ENCODE measurements at places on chromosomes 11 and 22. TPM values are rescaled to one million over a fixed set of nuclear protein-coding genes. Genes with fewer than 3 reads are reported as not detected.

- peak; percentile 32 for DNase-seq
Measured at GRCh38 chr11:112656772-112657428, 304.3 kb upstream of the NCAM1 start.

DNA sequence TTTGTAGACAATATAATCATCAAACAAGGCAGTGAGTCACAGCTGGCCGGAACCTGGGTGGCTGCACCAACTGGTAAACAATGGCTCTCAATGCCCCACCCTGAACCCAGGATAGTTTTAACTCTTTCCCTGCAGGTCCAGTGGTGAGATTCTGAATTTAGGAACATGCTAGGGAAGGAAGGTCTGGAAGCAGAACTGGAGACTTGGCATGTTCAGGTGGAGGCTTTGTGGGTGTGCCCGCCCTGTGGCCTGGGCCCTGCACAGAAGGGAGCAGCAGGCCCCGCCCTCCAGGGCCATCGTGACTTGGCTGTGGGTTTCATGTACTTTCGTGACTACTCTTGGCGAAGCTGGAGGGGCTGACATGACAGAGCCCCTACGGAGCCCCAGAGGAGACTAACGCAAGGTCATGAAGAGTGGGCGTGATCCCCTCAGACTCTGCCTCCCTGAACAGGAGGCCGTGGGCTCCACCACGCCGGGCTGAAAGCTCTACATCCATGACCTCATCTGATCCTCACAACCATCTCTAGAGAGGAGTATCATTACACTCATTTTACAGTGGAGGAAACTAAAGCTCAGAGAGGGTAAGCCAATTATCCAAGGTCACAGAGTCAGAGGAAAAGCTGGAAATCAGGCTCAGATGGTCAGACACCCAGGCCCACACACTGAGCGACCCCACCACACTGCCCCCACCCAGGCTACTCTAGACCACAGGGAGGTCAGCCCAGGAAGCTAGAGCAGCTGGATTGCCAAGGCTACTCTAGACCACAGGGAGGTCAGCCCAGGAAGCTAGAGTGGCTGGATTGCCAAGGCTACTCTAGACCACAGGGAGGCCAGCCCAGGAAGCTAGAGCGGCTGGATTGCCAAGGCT is 27.3 kb downstream of the MAFF start:
- DNase-seq: no peak

GRCh38 chr11:19838994-19839768 is 126.5 kb downstream of the NAV2 start:
- no peak for DNase-seq

- no peak for DNase-seq
Measured at GRCh38 chr11:12745787-12746186, 71.6 kb downstream of the TEAD1 start.

- no peak for DNase-seq
Measured at GRCh38 chr22:26673486-26673885, 16.1 kb downstream of the MIAT start.

GRCh38 chr11:3008746-3009336 is 16.7 kb upstream of the NAP1L4 start:
- no peak for DNase-seq

DNA sequence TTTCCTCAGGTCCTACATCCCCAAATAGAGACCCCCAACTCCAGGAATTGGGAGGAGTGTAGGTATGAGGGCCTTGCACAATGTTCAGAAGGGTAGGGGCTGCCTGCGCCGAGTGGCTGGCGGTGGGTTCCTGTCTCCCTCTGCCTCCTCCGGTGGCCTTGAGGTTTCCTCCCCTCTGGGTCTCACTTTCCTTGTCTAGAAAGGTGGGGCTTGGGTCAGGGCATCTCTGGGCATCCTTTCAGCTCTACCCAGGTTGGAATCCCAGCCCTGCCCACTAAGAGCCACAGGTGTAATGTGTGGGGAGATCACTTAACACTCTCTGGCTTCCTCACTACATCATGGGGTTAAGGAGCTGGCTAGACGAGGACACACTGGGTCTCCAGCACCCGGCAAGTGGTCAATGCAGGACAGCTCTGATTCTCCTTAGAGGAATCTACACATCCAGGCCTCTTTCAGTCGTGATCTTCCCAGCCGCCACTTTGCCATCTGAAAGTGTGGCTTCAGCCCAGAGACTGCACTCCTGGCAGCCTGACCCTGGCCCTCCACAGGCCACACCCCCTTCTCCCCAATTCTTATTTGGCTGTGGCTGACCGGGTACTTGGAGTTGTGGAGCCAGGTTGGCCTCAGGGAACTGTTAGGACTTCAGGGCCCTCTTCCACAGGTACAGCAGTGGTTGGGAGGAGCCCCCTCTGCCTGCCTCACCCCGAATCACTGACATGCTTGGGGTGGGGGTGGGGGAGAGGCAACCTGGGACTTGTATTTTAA is 22.1 kb downstream of the PRDM11 start:
- no peak for DNase-seq

GRCh38 chr22:32811788-32812545 is 10.5 kb downstream of the TIMP3 start:
- DNase-seq: no peak

GRCh38 chr11:10725907-10726253 is 25.2 kb upstream of the CTR9 start:
- DNase-seq: no peak

- DNase-seq: no peak
Measured at GRCh38 chr11:50072226-50073112, 39.8 kb downstream of the OR4C45 start.

DNA sequence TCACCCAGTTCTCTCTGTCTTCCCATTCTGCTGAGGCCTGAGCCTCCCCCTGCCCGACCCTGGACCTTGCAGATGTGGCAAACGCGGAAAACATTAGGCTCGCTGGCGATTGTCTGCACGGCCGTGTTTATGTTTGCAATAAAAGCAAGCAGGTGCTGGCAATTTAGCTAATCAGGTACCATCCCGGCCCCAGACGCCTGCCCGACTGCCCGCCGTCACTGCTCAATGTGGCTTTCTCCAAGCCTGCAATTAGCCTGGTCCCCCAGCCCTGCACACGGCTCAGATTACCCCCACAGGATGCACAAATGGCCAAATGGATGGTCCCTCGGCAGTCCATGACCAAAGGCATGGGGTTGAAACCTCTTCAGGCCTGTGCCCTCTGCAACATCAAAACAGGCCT is 259.7 kb downstream of the MN1 start:
- no peak for DNase-seq

- DNase-seq: no peak
Measured at GRCh38 chr11:13966013-13966412, 3.5 kb downstream of the SPON1 start.

GRCh38 chr11:117978991-117979390 is 7.2 kb upstream of the IL10RA start:
- DNase-seq: no peak

- DNase-seq: peak; percentile 23
Measured at GRCh38 chr11:95459291-95460042, 228.5 kb upstream of the SESN3 start.

DNA sequence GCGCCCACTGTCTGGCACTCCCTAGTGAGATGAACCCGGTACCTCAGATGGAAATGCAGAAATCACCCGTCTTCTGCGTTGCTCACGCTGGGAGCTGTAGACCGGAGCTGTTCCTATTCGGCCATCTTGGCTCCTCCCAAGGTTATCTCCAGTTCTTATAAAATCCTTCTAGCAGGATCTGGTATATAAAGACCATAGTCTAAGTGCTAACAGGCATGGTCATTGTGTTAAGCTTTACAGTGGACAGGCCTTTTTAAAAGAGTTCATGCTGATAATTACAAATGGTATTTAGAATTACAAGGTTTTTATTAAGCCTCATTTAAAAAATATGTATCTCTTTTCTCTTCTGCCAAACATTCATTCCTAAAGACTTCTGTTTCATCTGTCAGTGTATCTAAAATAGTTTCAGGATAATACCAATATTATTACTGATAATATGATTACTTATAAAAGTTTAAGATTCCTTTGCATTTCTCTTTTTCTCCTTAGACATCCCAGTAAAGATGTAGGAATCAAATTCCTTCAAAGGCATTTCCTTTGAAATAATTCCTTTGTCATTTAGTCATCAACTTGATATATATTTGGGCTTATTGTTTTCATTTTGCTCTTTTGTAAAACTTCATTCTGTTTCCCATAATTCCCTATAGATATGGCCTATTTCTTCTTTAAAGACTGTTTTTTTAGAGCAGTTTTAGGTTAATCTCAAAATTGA is 20.7 kb downstream of the DDX10 start:
- no peak for DNase-seq

DNA sequence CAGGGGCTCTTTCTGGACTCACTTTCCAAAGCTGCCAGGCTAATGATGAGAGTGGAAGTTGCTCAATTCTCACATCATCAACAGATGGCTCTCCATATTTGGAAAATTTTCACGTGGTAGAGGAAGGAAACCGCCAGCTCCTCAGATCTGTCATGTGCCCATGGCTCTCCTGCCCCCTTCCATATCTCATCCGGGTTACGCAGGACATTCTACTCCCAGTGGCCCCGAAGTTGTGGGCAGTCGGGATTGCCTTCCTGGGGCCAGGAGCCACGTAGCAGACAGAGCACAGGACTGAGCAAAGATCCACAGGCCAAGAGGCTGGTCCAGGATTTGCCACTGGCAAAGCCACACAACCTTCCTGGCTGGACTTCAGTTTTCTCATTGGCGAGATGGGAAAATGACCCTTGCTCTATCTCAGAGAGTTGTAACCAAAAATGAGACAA is 38.8 kb downstream of the RPUSD4 start:
- DNase-seq: peak; percentile 53

DNA sequence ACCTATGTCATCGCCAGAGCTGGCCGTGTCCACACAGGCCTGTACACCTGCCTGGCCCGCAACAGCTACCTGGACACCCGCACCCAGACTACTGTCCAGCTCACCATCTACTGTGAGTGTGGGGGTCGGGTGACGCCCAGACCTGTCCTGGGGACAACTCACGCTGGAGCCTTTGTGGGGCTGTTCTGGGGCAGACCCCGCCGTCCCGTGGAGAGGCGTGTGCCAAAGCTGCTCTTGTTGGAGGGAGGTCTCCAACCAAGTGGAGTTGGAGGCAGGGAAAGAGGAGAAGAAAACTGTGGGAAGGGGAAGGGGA is 4.3 kb downstream of the VSIG10L2 start:
- DNase-seq: no peak

DNA sequence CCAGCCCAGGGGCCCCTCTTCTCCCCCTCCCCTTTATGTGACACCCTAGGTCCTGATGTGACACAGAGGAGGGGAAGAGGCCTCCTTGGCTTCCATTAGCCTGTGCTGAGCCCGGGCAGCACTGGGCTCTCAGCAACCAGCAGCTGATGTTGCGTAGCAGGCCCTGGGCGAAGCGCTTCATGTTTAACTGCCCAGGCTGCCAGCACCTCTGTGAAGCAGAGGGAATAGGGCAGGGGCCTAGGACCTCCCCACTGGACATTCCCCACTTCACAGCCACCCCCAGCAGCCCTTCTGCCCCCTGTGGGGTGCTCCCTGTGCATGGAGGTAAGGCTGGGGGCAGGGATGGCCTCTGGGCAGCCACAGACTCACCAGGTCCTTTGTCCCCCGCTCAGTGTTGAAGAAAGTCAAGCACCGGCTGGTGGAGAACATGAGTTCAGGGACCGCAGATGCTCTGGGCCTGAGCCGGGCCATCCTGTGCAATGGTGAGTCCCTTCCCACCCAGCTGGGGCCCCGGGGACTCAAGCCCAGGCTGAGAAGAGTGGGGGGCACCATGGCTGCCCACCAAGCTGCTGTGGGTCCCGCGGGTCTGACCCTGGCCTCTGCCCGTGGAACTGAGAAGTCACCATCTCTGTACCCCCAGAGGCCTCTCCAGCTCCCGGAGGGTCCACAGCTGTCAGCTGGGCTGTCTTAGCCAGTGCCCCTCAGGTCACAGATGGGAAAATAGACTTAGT is 11.6 kb downstream of the PICK1 start:
- DNase-seq: no peak

DNA sequence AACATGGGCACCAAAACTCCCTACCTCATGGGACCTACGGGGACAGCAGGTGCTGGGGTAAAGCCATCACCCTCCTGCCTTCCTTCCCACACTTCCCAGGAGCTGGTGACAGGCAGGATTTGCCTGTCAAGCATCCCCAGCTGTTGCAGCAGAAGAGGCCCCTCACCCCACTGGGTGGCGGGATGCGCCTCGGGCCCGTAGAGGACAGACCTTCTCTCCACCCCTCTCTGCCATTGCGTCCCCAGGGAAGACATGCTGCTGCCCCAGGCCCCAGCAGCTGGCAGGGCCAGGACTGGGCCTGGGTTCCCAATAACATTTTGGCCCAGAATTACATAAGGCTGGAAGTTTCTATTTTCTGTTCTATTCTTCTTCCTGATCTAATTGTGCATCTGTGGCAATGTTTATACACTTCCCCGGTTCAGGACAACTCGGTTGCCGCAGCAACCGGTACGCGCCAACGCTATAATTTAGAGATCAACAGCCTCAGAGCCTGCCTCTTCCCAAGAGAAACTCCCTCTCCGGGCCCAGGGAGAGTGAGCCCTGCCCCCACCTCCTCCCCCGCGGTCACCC is 25.4 kb downstream of the KCNJ4 start:
- DNase-seq: no peak

DNA sequence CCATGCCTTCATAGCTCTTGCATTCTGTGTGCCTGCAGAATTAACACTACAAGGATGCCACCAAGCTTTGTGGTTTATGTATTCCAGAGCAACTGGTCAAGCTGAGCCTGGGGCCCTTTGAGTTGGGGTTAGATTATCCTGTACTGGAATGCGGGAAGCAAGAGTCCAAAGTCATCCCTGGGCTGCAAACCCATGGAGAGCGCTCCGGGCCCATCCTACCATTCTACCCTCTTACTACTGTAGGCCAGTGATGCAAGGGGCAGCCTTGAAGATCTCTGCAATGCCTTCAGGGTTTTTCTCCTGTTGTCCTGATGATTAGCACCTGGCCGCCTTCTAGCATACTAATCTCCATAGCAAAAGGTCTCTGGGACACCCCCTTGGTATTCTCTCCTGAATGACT is 51.3 kb downstream of the TUG1 start:
- no peak for DNase-seq

DNA sequence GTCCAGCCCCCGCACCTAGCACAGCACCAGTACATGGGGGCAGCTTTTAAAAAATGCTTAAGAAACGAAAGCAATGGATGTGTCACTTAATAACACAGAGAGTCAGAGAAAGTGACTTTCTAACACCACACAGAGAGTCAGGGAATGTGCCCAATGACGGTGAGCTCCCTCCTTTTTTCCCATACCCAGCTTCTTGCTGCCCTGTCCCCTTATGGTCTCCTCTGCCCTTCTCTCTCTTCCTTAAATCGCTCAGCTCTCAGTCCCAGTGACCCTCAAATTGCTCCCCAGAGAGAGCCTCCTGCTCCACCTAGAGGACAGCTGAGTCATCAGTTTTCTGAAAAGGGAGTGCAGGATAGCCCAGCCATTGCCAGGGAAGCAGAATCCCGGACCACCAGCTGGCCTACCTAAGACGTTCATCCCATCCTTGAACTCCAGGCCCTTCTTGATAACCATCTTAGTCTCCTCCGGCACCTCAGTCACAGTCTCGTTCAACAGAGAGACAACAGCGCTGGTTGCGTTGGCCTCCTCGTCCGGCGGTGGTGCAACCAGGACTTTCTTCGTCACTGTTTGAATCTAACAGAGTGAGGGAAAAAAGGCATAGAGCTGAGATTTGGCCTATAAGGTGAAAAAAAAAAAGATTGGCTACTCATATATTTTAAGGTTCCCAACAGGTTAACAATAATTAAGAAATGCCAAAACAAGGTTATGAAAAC is 113.5 kb downstream of the SLC1A2 start:
- peak; percentile 50 for DNase-seq

Gene POU2AF1
- 0.48 TPM for total RNA-seq

Gene ACRV1
- 2.2 TPM for total RNA-seq

Gene SCUBE2
- total RNA-seq: 79.4 TPM

Gene SHISAL1
- total RNA-seq: 3.9 TPM

Gene NUP160
- total RNA-seq: 57.3 TPM

Gene DBX1
- total RNA-seq: not detected
